ENCODE measurements at places on chromosomes 5 and 9. TPM values are rescaled to one million over a fixed set of nuclear protein-coding genes. Genes with fewer than 3 reads are reported as not detected.

SKP1 gene
- 271 TPM for total RNA-seq

KCNIP1 gene
- total RNA-seq = not detected

ADAMTSL1 gene
- total RNA-seq = 63.1 TPM

PAPPA gene
- total RNA-seq = 435 TPM

PDCD1LG2 gene
- 22.4 TPM for total RNA-seq

FBXL7 gene
- total RNA-seq = 2.3 TPM

PKD2L2 gene
- 0.38 TPM for total RNA-seq

ASPN gene
- 7.3 TPM for total RNA-seq

KIF24 gene
- 2.7 TPM for total RNA-seq

SPINK6 gene
- not detected for total RNA-seq

FOXD4L5 gene
- total RNA-seq = under 0.01 TPM

PCDHA8 gene
- total RNA-seq = under 0.01 TPM

LARP1 gene
- total RNA-seq = 40.0 TPM

PAEP gene
- not detected for total RNA-seq

ABLIM3 gene
- 22.8 TPM for total RNA-seq

ZNF484 gene
- total RNA-seq = 17.5 TPM

PTGES gene
- 9.0 TPM for total RNA-seq

GPRIN1 gene
- total RNA-seq = 1.7 TPM

NR6A1 gene
- 0.19 TPM for total RNA-seq

CDKN2B gene
- total RNA-seq = 10.2 TPM

All from regular cardiac myocyte (primary cell).